ENCODE measurements at places on chromosomes 7 and 10. TPM values are rescaled to one million over a fixed set of nuclear protein-coding genes. Genes with fewer than 3 reads are reported as not detected.

Gene CYP3A5
- total RNA-seq, result 0.86 TPM

Gene TRIL
- not detected for total RNA-seq

DNA sequence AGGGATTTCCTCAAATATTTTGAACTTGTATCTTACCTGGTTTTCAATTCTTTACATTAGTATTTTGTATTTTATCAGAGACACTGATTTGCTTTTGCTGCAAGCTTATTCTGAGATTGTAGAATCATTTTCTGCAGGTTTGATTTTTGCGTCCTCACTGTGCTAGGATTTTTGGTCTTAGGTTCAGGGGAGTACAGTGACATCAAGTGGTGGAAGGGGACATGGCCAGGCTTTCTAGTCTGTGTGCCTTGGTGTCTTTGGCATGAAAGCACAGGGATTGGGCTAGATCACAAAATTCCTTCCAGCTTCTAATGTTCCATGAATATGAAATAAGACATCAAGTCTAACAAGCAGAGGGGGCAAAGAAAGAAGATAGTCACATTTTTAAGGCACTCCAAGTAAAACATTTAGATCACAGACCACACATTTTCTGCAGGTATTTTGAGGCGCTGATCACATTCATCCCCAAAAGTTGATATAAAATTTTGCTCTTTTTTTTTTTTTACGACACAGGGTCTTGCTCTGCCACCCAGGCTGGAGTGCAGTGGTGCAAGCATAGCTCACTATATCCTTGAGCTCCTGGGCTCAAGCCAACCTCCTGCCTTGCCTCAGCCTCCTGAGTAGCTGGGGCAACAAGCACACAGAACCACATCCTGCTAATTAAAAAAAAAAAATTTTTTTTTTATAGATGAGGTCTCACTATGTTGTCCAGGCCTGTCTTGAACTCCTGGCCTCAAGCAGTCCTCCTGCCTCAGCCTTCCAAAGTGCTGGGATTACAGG is 124.4 kb downstream of the PON1 start:
- peak; percentile 8 for DNase-seq

GRCh38 chr7:155093596-155093995 is 23.5 kb downstream of the HTR5A start:
- DNase-seq, result no peak

GRCh38 chr7:99003419-99003818 is 125.1 kb downstream of the TRRAP start:
- no peak for DNase-seq

- DNase-seq, result no peak
Observed at GRCh38 chr7:96636979-96637378, 72.7 kb downstream of the SEM1 start.

GRCh38 chr7:100077205-100077604 is 4.3 kb downstream of the ZNF3 start:
- no peak for DNase-seq

GRCh38 chr7:5594616-5595544 is 171.2 kb upstream of the TNRC18 start:
- DNase-seq, result peak; percentile 28

- no peak for DNase-seq
Observed at GRCh38 chr10:50541921-50542320, 81.8 kb downstream of the SGMS1 start.

- no peak for DNase-seq
Observed at GRCh38 chr10:79416578-79417255, 28.7 kb downstream of the ZCCHC24 start.

GRCh38 chr7:23405240-23405618 is 65.1 kb downstream of the IGF2BP3 start:
- DNase-seq, result no peak

DNA sequence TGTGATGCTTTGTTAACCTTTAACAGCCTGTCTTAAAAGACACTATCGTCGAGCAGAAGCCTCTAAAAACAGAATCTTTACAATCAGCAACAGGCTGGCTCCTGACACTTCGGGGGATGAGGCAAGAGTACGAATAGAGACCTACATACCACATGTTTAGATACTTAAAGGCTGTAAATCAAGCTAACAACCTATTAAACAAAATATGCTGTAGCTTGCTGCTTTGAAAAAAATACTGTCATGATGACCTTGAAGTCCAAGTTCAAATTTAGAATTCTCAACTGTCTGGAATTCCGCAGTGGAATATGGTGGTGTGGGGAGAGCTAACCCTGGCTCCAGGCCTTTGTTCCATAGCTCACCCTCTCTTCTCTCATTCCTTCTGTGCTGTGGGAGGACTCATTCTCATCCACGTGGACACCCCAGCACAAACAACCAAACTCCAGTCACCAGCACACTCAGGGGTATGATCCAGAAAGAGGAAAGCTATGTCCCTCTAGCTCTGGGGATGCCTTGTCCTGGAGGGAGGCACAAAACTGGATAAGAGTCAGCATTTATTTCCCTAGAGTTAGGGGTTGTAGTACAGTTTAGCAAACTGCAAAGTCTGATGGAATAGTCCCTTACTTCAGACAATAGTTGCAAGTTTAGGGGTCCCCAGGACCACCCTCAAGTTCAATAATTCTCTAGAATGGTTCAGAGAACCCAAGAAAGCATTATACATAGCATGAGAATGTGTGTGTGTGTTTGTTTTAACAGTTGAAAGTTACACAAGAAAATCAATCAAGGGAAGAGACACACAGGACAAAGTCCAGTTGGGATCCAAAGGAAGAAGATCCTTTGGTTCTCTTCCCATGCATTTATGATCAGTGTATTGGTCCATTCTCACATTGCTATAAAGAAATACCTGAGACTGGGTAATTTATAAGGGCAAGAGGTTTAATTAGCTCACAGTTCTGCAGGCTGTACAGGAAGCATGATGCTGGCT is 196.1 kb upstream of the SVIL start:
- DNase-seq, result no peak

GRCh38 chr7:94179466-94179865 is 175.3 kb upstream of the BET1 start:
- DNase-seq, result no peak

- peak; percentile 63 for DNase-seq
Observed at GRCh38 chr10:102230861-102231356, 4.8 kb downstream of the ELOVL3 start.

GRCh38 chr7:46745707-46746090 is 824.6 kb upstream of the IGFBP3 start:
- DNase-seq, result no peak

Measured in activated naive CD4-positive, alpha-beta T cell treated with anti-CD3 and anti-CD28 coated beads for 36 hours (primary cell).